ENCODE measurements at places on chromosomes 7 and 10.

DNA sequence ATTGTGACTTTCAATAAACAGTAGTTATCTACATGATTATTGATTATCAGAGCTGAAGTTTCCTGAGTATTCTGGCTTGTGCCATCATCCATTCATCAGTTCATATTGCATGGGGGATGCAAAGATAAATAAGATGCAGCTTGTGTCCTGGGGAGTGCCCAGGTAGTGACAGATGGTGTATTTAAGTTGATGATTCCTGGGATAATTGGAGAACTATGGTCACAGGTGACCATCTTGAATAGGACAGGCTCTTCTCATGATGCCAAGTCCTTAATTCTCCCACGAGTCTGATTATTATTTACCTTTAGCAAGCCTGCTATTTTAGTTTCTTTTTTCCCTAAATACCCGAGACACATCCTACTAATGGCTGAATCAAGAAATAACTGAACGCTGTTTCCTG lies 64.9 kb downstream of the PLPP4 start:
- DNase-seq: no peak

GRCh38 chr10:122234416-122234815 lies 36.7 kb upstream of the BTBD16 start:
- DNase-seq: no peak

GRCh38 chr7:139117599-139118233 lies 8.2 kb upstream of the ZC3HAV1 start:
- DNase-seq: no peak

DNA sequence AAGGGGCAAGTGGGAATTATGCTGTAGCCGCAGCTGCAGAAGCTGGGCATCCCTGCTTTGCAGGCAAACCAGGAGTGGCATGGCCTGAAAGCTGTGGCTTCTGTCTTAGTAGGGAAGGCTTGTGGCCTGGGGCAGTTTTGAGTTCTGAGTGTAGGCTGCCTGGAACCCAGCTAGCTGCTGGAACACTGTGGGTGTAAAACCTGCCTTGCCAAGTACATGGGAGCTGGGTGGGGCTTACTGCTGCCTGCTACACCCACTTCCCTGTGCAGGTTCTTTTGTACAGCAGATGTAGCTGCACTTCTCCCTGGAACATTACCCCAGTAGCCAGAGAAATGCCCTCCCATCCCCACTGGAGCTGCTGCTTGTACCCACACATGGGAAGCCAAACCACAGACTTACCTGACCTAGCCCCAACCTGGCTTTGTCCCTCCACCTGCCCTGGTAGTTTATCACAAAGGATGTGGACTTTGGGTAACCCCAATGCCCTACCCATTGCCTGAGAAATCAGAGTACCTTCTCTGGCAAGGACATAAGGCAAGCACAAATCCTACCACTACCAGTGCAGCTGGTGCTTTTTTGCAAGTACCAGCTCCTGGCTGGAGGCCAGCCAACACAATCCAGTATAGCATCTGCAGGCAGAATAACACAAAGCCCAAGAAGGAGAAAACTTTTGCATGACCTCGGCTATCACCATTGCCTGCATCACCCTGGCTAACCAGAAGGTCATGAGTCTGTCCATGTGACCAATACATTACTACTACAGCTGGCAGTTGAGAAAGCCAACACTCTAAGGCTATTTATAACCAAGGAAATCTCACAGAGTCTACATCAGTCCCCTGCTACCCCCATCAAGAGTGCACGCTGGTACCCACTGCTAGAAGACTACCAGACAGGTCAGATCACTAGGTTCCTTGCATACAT lies 26.5 kb upstream of the PPP1R3A start:
- no peak for DNase-seq

GRCh38 chr7:101772508-101773211 lies 44.8 kb upstream of the CUX1 start:
- DNase-seq: no peak

- DNase-seq: no peak
Measured at GRCh38 chr7:111380945-111381344, 181.3 kb downstream of the IMMP2L start.

DNA sequence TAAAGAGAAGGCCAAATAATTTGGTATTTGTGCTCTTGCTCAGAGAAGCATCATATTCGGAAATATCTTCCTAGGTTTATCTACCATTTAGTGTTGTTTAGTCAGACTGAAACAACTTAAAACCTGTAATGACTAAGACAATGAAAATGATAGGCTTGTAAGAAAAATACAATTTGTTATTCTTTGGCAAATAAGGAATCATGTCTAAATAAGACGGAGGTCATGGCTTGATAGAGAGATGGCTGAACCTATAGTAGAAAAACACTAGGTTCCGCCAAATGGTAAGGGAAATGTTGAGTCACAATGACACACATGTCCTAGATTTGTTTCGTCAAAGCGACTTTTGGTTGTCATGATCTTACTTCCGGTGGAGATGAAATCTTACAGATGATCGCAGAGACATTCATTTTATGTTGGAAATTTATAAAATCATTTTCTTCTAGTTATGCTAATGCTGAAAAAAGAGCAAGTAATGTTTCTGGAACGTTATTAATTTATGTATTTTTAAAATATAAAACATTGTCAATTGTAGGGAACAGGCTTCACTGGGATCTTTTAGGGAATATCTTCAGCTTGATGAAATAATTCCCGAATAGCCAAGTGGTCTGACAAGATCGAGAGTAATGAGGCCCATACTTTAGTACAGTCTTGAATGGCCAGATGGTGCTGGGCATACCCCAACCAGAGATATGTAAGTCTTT lies 1.0 kb downstream of the SRGN start:
- peak; percentile 21 for DNase-seq

GRCh38 chr10:113770346-113770745 lies 18.9 kb downstream of the PLEKHS1 start:
- no peak for DNase-seq

DNA sequence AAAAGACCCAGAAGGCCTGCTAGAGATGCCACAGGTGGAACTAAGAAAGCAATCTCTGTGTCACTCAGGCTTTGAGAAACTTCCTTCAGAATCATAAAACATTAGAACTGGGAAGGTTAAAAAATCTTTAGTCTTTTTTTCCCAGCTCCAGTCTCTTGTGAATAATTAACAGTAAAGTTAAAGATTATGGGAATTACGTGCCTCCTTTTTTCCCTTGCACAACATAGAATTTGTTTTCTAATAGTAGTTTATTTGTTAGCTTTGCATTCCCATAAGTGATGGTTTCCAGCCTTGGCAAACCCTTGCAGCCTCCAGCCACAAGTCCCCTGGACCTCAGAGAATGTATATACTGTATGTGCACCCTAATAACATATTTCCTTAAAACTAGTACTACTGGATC lies 128.3 kb downstream of the TPST1 start:
- DNase-seq: no peak

DNA sequence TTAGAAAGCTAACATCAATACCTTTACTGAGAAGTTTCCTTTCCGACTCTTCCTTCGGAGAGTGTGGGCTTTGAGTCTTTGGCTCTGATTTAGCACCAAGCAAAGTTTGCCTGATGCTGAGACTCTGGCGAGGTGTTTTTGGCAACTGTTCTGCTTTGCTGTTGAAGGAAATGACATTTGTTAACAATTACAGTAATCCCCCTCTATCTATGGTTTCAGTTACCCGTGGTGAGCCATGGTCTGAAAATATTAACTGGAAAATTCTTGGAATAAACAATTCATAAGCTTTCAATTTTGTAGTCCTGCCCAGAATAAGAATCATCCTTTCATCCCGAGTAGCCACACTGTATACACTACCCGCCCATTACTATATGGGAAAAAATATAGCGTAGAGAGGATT lies 126.3 kb downstream of the ARHGAP21 start:
- DNase-seq: no peak

- no peak for DNase-seq
Measured at GRCh38 chr7:133419041-133419440, 166.2 kb downstream of the EXOC4 start.

GRCh38 chr7:10117815-10118214 lies 855.9 kb upstream of the PHF14 start:
- DNase-seq: no peak

GRCh38 chr7:78279032-78279431 lies 480.5 kb downstream of the PHTF2 start:
- no peak for DNase-seq

- DNase-seq: peak; percentile 9
Measured at GRCh38 chr10:110067960-110068770, 60.4 kb downstream of the ADD3 start.

DNA sequence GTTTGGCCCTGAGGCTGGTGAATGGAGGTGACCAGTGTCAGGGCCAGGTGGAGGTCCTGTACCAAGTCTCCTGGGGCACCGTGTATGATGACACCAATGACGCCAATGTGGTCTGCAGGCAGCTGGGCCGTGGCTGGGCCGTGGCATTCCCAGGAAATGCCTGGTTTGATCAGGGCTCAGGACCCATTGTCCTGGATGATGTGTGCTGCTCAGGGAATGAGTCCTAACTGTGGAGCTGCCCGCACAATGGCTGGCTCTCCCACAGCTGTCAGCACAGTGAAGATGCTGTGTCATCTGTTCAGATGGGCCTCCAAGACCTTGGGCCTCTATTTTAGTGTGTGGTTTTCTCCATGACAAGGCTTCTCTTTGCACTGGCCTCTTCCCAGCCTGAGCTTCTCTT lies 64.0 kb downstream of the DMBT1 start:
- DNase-seq: no peak

GRCh38 chr10:69659241-69660038 lies 29.4 kb downstream of the FAM241B start:
- no peak for DNase-seq

DNA sequence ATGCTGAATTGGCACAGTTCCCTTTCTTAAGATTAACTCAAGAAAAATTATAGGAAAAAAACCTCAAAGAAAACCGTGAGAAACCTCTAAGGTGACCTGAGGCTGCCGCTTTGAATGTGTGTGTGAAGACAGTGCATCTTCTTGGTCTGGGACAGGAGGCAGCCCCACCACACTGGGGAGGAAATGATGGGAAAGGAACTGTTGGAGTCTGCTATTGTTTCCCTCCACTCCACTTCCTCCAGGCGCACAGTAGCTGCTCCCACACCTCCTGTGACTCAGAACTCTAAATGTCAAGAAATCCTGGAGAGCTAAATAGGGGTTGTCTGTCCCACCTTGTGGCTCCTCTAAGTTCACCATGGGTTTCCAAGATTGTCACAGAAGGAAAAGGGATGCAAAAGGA lies 179.4 kb downstream of the PDE1C start:
- no peak for DNase-seq

- DNase-seq: no peak
Measured at GRCh38 chr10:70271996-70272924, 11.5 kb downstream of the NPFFR1 start.

DNA sequence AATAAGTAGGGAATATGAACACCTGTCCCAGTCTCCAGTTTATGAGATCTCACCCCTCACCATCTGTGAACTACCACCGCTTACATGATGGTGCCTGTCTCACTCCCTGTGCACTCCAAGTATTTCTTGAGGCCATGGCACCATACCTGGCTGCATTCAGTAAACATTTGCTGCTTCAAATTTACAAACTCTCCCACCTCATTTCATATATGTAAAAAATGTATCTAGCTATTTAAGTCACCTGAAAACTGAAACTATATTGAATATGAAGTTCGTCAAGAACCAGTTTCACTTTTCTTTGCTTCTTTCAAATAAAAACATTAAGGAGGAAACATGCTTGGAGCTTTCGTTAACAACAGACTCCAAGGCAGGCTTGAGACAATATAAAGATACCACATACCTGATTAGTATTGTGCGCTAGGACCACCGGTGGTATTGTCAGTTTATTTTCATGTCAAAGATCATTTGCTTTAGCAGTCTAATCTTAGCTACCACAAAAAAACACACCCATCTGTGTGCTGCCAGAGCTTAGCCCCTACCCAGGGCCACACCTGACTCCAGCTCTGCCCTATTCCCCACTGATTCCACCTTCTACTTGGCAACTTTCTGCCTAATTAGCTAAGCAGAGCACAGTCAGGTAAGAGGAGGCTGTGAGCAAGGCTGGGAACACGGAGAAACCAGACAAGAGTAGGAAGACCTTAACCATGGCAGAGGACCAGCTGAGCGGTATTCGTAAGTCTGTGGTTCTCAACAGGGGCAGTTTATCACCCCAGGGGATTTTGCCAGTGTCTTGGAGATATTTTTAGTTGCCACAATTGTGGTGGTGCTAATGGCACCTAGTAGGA lies 92.0 kb downstream of the ZFAND4 start:
- DNase-seq: no peak

GRCh38 chr7:66110856-66111255 lies 3.8 kb upstream of the CRCP start:
- no peak for DNase-seq

- DNase-seq: no peak
Measured at GRCh38 chr7:38020121-38020785, 99.8 kb downstream of the EPDR1 start.

- DNase-seq: no peak
Measured at GRCh38 chr7:141483044-141483443, 68.2 kb upstream of the AGK start.

GRCh38 chr7:34727464-34727995 lies 69.5 kb downstream of the NPSR1 start:
- DNase-seq: no peak
